Inflammatory macrophage treated with lipopolysaccharide for 4 hours (primary cell): ENCODE measurements at places on chromosomes 12 and 14.

DNA sequence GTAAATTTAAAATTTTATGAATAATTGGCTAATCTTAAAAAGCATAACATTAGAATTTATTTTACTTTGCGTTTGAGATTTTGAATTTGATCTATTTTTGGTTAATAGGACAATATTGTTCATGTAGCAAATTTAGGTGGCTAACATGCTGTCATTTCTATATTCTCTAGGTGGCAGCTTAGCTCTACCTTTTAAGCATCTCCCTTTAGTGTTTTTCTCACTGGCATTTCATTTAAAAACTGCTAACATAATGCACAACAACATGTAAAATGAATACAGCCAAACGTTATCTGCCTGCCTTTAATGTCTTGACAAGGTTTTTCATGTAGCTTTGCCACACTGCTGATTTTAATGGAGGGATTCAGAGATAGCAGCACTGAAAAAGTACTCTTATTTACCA is 272.4 kb upstream of the FBXO33 start:
- DNase-seq: no peak

GRCh38 chr12:77202457-77203060 is 137.2 kb upstream of the E2F7 start:
- DNase-seq: no peak

- no peak for DNase-seq
Measured at GRCh38 chr12:44019118-44019517, 183.2 kb downstream of the TMEM117 start.

DNA sequence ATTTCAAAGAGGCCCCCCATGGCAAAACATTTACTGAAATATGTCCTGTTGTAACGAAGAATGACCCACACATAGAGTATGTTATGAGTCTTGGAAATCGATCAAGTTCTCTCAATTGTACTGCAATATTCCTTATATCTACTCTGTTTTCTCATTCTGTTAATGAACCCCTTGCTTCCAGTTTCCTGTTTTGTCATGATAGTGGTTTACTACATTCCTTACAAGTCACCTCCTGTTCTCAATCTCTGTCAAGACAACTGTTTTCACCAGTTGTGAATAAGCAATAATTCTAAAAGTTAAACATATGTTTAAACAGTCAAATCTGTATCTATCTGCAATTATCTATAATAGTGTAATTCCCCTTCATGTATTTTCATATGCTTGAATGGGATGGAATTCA is 16.4 kb upstream of the ARID2 start:
- no peak for DNase-seq

GRCh38 chr12:94025756-94026155 is 122.6 kb upstream of the PLXNC1 start:
- DNase-seq: peak; percentile 89

- no peak for DNase-seq
Measured at GRCh38 chr14:43587183-43587582, 919.9 kb downstream of the FSCB start.

DNA sequence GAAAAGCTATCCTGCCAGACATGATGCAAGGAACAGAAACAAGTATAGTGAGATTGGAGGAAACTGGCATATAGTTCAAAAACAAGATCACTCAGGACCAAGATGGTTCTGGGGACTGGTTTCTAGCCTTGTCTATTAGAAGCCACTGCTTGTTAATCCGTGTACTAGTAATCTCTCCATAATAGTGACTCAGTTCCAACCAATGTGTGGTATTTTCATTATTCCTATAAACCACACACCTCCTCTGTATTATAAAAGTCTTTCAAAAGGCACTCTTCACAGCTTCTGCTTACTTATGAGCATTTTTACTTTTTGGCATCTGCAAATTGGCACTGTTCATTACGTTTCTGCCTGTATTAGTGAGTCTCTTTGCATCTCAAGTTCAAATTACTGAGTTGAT is 140.3 kb downstream of the SLC6A15 start:
- DNase-seq: no peak

DNA sequence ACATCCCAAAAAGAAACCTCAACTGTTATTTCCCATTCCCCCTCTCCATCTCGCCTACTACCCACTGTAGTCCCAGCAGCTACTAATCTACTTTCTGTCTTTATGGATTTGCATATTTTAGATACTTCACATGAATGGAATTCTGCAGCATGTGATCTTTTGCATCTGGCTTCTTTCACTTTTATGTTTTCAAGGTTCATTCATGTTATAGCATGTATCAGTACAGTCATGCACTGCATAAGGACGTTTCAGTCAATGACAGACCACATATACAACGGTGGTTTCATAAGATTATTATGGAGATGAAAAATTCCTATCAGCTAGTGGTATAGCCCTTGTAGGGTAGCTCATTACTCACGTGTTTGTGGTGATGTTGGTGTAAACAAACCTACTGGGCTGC is 24.5 kb downstream of the PCNX4 start:
- peak; percentile 35 for DNase-seq

- DNase-seq: no peak
Measured at GRCh38 chr12:117352206-117352605, 9.2 kb downstream of the NOS1 start.

DNA sequence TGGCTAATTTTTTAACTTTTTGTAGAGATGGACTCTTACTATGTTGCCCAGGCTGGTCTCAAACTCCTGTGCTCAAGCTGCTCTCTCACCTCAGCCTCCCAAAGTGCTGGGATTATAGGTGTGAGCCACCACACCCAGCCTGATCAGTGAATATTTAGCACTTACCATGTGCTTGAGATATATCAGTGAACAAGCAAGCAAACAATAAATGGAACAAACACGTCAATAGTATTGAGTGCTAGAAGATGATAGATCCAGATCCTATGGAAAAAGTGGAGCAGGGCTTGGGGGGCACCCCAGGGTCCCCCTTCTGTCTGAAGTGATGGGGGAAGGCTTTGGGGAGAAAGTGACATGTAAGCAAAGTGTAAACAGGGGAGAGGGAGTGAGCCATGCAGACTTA is 83.8 kb downstream of the NT5DC3 start:
- no peak for DNase-seq

GRCh38 chr14:54719406-54719805 is 152.5 kb downstream of the SAMD4A start:
- no peak for DNase-seq

DNA sequence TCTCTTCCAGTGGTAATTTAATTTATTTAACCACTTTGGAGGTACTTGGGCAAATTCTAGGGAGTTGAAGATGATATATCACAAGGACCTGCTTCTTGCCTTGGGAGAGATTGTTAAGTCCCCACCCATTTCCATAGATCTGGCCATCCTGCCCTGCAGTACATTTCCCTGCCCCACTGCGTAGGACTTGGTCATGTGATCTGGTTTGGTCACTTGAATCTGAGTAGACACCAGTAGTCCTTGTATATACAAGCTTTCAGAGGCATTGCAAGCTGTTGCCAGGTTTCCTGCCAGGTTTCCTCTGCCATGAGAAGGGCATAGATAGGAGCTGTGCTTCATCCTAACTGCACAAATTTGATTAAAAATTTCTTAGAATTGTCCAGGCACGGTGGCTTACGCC is 200.0 kb downstream of the ADAMTS20 start:
- DNase-seq: no peak

GRCh38 chr12:26572137-26572536 is 260.9 kb downstream of the ITPR2 start:
- DNase-seq: no peak

DNA sequence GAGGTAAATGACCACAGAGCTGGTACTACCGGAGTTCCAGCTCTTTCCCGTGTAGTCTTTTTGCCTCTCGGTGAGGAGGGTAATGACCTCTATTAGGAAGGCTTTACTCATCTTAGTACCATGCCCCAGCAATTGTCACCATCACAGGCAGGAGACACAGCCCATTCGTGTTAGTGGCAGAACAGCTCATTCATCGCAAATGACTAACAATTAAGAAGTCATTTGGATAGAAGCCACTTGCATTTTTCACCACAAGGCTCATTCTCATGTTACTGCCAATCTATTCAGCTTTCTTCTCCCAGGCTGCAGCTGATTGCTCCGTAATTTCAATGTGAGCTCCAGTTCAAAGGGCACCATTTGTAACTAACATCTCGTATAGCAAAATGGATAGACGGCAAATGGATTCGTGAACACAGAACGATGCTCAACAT is 718.8 kb upstream of the TMEM132C start:
- DNase-seq: no peak

GRCh38 chr14:102390064-102390855 is 27.5 kb downstream of the TECPR2 start:
- no peak for DNase-seq

DNA sequence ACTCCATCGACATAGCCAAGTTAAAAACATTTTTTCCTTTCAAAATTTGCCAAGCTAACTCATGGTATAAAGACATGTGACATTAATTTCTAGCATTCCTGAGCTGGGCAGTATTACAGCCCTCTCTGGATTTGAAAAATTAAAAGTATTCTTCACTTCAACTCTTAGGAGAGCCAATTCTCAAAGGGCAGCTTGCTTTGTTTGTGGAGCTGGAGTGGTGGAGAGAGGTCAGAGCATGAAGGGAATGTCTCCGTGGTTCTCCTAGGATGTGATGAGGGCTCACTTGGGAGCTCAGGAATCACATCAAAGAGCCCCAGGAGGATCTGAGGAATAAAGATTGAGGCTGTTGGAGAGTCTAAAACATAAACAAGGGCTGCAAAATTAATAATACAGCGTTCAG is 46.9 kb upstream of the RGS6 start:
- DNase-seq: no peak

DNA sequence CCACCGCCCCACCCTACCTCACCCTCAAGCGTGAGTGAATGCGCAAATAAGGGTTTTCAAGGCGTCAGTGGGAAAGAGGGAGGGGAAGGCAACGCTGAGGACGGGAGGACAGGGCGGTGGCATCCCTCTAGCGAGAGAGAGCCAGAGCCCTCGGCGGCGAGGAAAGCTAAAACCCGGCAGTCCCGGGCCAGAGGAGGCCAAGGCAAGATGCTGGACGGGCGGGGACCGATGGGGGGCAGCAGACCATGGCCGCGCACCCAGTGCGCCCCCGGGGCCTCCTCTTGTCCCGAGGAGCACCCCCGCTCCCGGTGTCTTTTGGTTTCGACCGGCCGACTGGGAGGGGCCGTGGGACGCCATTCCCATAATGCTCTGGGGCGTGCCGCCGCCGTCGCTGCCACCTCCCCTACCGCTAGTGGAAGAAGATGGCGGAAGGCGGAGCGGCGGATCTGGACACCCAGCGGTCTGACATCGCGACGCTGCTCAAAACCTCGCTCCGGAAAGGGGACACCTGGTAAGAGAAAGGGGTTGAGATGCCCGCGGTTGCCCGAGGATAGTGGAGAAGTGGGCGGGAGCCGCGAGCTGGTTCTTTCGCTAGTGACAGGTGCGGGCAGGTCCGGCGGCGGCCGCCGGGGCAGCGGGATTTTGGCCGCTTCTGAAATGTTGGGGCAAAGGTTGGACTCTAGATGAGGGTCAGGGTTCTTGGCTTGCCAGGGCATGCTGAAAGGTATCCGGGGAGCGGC is at the start of gene USP15:
Gene USP15 (plus strand): TSS at position 412 of the 740 bp plus-strand sequence. CDS start 11 bp downstream, at position 423.
- peak; percentile 96 for DNase-seq

DNA sequence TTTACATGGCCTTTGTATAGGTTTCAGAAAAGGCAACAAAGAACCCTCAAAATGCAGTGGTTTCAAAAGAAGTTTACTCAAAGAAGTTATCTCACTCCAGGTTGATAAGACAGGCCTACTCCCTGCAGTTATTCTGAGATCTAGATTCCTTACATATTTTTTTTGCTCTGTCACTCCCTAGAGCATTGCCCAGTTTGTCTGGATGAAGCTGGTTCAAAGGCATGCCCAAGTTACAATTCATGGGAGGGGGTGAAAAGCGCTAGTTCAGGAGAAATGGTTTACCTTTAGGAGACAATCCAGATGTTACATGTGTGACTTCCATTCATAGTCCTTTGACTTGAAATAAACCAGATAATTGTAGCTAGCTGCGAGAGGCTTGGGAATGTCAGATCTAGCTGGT is 115.0 kb downstream of the TPH2 start:
- DNase-seq: no peak

- no peak for DNase-seq
Measured at GRCh38 chr12:57129321-57129842, 1.1 kb downstream of the LRP1 start.

DNA sequence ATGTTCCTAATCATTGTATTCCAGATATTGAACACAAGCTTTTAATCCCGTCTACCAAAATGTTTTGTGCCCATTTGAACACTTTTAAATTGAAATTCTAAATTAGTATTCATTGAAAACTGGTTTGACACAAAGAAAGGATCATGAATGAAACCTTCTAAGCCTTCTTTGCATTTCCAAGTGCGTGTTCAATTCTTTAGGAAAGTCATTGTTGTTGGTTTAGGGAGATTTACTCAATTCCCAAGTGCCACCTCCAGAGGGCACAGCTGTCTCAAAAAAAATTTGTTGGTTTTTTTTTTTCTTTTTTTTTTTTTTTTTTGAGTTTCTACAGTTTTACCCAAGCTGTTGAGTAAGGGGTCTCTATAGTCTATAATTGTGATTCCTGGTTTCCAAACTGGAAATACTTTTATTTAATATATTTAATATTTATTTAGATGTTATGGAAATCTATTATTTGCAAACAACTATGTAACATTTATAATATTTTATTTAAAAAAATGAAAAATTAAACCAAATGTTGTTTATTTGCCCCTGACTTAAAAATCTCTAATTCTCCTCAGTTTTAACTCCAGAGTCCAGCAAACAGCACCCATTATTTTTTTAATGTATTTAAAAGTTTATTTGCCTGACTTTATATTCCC is 79.9 kb downstream of the NEDD1 start:
- peak; percentile 21 for DNase-seq

GRCh38 chr12:57590479-57590863 is 521 bp upstream of the PIP4K2C start:
- DNase-seq: no peak

DNA sequence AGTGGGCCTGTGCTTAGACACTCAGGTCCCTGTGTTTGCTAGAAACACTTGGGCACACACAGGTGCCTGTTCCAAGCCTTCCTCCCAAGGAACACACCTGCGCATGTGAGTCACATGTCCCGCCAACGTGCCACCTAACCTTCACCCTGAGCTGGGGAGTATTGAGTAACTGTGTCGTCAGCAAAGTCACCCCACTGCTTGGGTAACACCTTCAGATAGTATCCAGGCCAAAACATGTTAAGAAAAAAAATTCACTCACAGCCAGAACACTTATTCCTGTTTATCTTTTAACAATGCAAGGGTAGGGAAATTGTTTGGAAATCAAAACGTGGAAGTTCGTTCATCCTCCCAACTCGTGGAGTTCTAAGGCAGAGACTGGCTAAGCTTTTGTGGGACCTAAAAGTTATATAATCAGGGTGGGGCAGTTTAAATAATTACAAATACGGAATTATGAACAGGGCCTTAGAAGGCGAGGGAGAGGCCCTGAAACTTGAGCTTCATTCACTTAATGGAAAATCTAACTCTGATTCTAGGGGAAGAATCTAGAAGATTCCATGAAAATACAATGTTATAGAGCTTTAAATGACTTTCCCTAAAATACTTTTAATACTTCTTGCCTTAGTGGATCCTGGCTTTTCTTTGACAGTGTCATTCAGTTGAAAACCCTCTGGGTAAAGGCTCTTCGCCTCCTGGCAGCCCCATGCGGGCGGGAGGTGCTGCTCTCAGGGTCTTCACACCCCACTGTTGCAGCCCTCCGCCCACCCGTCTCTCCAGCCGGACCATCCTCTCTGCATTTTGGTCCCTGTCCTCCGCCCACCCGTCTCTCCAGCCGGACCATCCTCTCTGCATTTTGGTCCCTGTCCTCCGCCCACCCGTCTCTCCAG is 30.3 kb upstream of the ADIPOR2 start:
- DNase-seq: peak; percentile 23

GRCh38 chr14:69133206-69134125 is 19.5 kb downstream of the DCAF5 start:
- peak; percentile 30 for DNase-seq
